ENCODE measurements at places on chromosomes 6 and 20.
A peak's percentile ranks its signal among the peaks of the same experiment; 100 is the strongest.

DNA sequence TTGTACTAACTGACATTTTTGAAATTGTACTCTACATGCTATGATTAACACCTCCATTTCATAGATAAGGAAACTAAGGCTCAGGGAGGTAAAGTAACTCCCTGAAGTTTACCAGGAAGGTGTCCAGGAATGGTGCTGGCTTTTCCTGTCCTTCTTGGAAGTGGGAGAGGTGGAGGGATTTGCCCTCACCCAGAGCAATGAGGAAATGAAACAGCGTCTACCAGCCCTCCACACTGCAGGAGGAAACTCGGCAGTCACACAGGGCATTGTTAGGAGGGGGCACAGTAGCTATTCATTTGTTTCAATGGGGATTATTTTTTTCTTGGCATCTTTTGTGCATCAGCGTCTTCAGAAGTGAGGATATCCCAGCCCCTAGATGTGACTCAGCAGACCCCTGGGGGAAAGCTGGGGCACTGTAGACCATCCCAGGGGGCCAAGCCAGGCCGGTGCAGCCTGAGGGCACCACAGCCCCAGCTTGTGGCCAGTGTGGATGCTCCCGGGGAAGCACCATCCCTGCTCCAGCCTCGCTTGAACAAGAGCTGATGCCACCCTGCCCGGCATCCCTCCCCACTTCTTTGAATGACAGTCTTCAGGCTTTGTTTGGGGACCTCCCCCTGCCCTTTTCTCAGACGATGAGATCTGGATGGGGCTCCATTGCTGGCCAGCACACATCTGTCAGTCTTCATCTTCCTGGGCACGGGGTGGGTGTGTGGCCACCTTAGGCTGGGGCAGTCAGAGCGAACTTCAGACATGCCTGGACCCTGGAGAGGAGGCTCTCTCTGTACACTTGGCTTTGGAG, 224.4 kb upstream of the PMEPA1 start:
- no peak for DNase-seq

DNA sequence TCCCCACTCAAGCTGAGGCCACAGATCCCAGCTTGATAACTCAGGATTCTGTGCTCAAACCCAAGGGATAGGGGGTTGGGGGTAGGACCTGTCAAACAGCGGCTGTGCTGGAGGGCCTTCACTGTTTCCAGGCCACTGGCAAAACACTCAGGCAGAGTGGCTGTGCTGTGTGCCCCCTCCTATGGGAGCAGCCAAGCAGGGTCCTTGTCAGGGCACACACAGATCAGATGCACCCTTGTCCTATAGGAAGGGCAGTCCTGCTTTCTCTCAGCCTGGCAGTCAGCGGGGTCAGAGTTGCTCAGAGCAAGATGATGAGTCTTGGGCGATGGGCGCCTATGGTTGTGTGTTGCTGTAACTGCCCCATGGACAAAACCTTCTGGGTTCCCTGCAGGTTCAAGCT, 554.8 kb downstream of the TBC1D32 start:
- no peak for DNase-seq

DNA sequence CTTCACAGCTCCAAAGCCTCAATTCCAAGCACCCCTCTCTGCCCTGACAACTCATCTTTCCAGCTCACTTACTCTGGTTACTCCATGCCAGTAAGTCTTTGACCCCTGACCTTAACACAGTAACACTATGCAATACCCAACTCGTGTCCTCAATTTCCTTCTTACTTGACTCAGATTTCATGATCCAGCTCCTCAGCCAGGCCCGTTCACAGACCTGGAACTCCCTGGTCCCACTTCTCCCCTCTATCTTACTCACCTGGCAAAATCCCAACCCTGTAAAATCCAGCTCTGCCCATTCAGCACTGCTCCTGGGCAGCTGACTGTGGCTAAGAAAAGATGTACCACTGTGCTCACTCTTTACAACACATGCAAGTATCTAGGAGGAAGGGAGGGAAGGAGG, 7.9 kb downstream of the GNL1 start:
- DNase-seq, result no peak

- DNase-seq, result no peak
Measured at GRCh38 chr6:70864401-70864800, 92.5 kb downstream of the B3GAT2 start.

DNA sequence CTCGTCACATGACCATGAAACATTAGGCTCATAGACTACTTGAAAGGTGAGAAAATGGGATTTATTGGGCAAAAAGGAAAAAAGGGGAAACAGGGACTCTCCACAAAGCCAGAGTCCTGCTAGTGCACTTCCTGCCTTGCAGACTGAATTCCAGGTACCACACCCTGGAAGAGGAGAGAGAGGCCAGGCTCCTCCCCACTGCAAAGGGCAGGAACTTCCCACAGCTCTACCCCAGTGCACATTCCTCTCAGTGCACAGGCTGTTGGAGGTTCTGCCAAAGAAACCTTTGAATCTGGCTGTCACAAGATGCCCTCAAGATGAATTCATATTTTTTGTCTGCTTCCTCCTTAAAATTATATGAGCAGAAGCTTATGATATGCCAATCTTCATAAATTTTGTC, 920.4 kb upstream of the GJE1 start:
- DNase-seq, result no peak

- no peak for DNase-seq
Measured at GRCh38 chr6:43717389-43717788, 29.8 kb upstream of the MRPS18A start.

DNA sequence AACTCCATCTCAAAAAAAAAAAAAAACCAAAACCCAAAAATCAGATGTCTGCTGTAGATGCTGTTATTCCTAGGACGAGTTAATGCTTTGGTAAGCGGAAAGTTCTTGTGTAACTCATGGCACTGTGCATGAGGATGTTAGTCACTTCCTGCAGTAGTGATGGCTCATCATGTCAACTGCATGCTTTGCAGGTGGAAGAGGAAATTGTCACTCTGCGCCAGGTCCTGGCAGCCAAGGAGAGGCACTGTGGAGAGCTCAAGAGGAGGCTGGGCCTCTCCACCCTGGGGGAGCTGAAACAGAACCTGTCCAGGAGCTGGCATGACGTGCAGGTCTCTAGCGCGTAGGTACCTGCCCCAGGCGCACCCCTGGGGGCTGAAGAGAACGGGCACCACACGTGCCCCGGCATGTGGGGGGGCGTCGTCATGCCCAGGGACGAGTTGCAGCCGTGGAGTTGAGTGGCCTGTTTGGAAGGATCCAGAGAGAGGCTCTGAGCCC, 8.5 kb downstream of the TPD52L2 start:
- DNase-seq, result no peak

GRCh38 chr20:62362991-62363919, 3.9 kb downstream of the LAMA5 start:
- no peak for DNase-seq

GRCh38 chr6:52124126-52125121, 37.0 kb upstream of the PKHD1 start:
- no peak for DNase-seq

GRCh38 chr6:26230351-26230750, 134.6 kb upstream of the BTN3A2 start:
- DNase-seq, result no peak

DNA sequence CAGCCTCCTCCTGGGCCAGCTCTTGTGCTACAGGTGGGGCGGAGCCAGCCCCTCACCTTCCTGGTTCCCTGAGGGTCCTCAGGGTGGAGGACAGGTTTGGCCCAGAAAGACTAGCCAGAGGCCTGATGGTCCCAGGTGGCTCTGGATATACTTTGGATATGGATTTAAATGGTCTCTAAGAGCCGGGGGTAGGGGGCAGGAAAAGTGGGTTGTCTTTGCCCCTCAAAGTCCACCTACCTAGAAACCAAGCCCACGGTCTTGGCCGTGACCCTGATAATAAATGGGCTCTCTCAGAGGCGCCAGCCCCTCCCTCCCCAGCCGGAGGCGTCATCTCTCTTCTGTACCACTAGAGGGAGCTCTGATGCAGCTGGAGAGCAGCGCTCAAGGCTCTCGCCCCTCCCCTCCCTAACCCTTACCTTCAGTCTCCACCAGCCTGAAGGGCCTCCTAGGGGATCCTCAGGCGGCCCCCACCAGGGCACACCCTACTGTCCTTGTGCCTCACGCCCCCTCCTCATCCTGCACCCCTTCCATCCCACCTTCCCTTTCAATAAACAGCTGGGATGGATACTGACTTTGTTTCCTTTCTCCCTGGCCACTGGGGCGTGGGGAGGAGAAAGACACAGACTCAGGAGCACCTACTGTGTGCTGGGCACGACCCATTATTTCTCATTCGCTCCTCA, 7.5 kb downstream of the NRSN2 start:
- peak; percentile 72 for DNase-seq

- no peak for DNase-seq
Measured at GRCh38 chr20:32352121-32352720, 5.9 kb upstream of the ASXL1 start.

GRCh38 chr6:36656441-36656840, 22.1 kb upstream of the CDKN1A start:
- no peak for DNase-seq

GRCh38 chr6:12289365-12289919, 719 bp upstream of the EDN1 start:
- peak; percentile 4 for DNase-seq

DNA sequence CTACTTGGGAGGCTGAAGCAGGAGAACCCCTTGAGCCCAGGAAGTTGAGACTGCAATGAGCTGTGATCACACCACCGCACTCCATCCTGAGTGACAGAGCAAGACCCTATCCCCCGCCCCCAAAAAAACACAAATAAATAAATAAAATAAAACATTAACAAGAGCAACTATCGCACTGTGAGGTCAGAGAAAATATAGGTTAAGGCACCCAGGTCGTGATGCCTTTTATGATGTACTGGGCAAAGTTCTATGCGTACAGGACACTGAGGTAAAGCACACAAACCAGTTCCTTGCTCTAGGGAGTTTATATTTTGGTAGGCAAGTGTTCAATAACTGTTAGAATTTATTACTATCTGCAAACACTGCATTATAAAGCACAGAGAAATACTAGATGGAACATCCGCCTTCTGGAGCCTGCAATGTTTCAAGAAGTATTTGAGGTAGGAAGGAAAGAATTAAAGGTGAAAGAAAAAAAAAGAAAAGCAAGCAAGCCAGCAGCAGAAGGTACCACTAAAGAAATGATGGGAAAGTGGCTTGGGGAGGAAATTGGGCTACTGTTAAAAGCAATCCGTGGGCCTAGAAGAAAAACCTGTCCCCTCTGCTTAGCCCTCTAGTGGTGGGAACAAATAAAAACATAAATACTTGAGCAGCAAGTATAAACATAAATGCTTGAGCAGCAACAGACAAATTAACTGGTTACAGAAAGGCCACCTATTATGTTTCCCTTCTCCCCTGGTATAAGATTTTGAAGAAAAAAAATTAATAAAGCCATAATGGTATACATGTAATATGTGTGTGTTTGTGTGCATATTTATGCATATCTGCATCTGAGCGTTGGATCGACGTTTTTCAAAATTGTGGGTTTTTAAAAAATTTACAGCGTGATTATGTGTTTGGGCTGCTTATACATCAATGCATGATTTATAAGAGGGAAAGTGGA, 128.0 kb downstream of the PHACTR1 start:
- no peak for DNase-seq

- no peak for DNase-seq
Measured at GRCh38 chr20:47982574-47983360, 197.5 kb upstream of the SULF2 start.

DNA sequence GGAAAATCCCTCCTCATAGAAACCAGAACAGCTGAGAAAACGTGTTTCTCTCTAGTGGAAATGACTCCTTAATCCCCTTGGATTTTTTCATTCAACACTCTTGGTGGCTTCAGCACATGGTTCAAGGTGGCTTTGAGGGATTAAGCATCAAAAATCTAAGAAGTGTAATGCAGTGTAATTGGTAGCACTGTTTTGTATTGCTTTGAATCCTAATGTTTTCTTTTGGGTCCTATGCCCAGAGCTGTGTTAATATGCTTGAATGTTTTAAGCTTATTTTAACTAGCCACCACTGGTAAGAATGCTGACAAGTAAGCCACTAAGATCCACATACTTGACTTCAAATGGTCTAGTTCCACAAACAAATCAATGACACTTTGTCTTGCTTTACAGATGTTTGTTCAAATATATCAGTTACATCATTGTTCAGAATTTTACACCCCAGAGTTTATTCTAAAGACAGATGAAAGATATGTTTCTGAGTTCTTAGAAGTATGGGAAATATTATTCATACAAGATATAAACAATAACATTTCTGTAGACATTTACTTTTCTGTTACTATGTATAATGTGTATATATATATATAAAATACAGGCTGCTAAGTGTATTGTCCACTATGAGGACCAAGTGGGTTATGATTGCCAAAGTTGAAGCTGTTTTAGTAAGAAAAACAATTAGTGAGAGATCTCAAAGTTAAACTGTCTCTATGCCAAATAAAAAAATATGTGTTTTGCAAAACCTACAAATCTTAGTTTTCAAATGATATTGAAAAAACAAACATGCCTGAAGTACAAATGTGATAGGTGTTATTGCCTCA, 220.8 kb downstream of the OGFRL1 start:
- no peak for DNase-seq

GRCh38 chr20:57397693-57398108, 6.5 kb downstream of the RBM38 start:
- no peak for DNase-seq

DNA sequence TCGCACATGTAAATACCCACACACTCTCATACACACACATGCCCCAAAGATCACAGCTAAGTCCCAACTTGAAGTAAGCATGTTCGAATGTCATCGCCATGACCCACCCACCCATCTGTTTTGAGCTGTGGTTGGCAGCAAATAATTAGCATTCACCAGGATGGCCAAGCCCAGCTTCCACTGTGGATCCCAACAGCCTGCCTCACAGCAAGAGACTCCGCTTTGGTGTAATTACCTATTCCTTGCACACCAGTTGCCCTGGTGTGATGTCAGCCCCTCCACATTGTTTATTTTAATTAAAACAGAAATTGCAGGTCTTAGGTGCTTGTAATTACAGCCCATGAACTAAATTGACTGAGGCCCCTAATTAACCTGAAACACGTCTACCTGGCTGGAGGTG, 81.1 kb downstream of the MAFB start:
- DNase-seq, result no peak

Data from activated gamma-delta T cell treated with anti-CD3 and anti-CD28 coated beads, Interleukin-2, amount 50 U/mL, for 16 hours (primary cell).